ENCODE measurements at places on chromosomes 16 and 17.

GRCh38 chr17:1808644-1809043, 21.1 kb downstream of the SMYD4 start:
- no peak for DNase-seq

- no peak for DNase-seq
Measured at GRCh38 chr16:64287655-64288528, 834.0 kb downstream of the CDH11 start.

DNA sequence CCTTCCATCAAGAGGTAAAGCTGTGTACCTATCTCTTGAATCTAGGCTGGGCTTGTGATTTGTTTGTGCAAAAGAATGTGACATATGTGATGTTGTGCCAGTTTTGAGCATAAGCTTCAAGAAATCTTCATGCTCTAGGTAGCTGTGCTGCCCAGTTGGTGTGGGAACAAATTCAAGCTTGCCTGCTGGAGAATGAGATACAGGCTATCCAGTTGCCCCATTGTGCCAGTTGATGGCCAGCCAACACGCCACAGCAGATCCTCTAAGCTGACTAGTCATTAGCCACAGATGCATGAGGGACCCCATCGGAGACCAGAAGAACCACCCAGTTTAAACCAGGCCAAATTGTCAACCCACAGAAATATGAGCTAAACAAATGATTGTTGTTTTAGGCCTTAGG, 180.5 kb upstream of the MPHOSPH6 start:
- DNase-seq = no peak

GRCh38 chr16:4131621-4132020, 15.4 kb upstream of the ADCY9 start:
- DNase-seq = no peak

GRCh38 chr16:66357523-66357928, 9.0 kb upstream of the CDH5 start:
- no peak for DNase-seq

GRCh38 chr17:33976831-33977230, 278.3 kb upstream of the CCL2 start:
- no peak for DNase-seq

GRCh38 chr16:55282441-55282840, 41.6 kb upstream of the IRX6 start:
- no peak for DNase-seq

- DNase-seq = no peak
Measured at GRCh38 chr16:17372386-17372785, 98.4 kb downstream of the XYLT1 start.

DNA sequence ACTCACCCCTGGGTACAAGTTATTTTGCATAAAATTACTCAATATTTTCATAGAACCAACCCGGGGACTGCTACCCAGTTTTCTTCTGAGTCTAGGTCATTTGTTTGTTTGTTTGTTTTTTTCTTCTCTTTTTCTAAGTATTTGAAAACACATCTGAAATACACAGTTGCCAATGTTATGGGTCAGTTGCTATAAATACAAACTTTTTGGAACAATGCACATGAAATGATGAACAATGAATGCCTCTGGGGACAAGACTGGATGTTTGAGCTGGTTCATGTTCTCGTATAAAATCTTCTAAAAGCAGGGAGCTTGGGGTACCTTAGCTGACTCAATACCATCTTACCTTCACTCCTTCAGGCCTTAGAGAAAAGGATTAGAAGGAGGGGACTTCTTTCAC, 30.5 kb downstream of the TMEM238L start:
- no peak for DNase-seq

DNA sequence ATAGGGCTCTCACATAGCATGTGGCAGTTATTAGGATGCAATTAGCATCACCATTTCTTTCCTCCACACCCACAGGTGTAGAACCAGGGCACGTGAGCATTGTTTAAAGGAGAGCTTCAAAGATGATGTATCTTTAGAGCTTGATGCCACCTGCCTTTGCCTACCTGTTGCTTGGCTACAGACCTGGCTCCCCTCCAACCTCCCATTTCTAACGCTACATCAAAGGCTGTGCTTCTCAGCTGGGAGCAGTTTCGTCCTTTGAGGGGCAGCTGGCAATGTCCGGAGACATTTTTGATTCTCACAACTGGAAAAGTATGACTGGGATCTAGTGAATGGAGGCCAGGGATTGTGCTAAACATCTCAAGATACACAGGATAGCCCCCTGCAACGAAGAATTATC, 78.5 kb upstream of the CLEC3A start:
- DNase-seq = no peak

DNA sequence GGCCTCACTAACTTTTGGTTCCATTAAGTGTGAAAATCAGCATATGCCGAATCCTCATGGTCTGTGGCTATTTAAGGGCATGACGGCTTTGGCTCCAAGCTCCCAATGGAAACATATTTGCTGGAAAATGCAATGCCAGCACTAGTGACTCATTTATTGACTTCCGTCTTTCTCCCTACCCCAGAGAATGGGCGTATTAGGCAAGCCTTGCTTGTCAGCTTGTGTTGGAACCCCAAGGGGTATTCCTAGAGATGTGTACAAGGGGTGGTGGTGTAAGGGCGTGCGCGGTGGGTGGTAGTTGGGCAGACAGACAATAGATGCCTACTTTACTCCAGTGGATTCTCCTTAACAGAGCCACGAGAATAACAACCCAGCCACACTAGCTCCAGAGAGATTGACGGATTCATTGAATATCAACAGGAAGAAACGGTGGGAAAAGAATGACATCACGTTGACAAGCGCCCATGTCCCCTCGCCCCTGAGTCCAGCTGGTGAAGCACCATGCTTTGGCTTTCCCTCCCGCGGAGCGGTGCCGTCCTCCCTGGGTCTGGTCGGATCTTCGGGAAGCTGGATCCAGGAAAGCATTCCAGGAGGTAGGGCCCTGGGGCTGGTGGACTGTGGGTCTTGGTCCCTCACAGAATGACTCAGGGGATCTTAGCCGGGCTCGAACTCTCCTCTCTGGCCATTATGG, 10.3 kb downstream of the CD300LB start:
- DNase-seq = no peak

DNA sequence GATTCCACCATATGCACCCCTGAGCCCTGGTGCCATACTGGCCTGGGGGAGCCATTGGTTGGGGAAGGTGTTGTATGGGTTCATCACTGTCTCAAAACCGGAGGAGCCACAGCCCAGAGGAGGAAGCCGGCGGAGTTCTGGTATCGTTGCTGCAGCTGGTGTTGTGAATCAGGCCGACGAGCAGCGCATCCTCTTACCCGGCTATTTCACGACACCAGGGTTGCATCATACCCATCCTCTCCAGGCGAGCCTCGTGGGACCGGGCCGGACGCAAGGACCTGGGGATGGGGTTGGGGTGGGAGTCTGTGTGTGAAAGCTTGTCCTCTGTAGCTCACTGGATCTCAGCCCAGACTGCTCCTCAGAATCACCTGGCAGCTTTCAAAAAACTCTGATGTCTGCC, 6.6 kb upstream of the SLC12A3 start:
- DNase-seq = no peak

GRCh38 chr16:81756615-81757356, 22.3 kb upstream of the PLCG2 start:
- no peak for DNase-seq

DNA sequence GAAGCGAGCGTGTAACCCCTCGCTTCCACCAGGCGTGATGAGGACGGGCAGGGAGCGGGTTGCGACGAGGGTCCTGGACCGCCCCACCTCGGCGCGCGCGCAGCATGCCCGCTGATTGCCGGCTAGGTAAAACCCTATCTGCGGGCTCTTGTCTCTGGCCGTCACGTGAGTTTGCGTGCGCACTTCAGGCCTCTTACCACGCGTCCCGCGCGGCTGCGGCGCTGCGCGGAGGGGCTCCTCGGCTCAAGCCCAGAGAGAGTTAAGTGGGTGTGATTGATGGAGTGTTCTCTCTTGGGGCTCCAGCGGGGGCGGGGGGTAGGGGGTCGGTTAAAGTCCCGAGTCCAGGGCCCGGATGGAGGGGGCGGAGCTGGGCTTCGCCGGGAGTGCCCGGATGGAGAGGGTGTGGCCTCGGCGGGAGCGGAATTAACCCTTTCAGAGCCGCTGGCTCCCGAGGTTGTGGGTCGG, 7.9 kb downstream of the KDM6B start:
- DNase-seq = no peak

DNA sequence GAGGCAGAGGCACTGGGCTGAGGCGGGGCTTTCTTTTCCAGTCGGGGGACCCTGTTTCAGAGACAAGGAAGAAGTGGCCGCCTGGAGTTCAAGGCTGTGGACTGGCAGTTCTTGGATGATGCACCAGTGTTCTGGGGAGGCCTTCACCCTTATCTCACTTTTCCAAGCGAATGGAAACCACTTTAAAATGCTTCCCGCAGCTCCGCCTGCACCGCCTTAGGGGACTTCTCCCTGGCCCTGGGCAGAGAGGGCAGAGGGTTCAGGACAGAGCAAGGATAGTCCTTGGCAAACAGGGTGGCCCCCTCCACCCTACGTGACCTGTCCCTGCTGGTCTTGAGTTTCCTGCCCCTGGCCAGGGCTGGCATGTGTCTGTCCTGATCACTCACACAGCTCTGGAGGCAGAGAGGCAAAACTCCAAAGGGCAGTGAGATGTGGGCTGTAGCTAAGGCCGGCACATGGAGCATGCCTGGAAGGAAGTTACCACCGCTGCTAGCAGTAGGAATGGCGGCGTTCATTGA, 20.6 kb downstream of the RTN4RL1 start:
- DNase-seq = no peak

- no peak for DNase-seq
Measured at GRCh38 chr17:80437532-80437931, 22.6 kb downstream of the ENDOV start.

DNA sequence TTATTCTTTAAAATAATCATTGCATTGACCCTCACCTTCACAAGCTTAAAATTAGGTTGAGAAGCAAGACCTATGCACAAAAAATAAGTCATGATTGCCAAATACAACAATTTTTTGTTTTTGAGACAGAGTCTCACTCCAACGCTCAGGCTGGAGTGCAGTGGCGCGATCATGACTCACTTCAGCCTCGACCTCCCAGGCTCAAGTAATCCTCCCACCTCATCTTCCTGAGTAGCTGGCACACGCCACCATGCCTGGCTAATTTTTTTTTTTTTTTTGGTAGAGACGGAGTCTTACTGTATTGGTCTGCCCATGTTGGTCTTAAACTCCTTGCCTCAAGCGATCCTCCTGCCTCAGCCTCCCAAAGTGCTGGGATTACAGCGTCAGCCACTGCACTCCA, 24.2 kb downstream of the ZNF652 start:
- DNase-seq = no peak

DNA sequence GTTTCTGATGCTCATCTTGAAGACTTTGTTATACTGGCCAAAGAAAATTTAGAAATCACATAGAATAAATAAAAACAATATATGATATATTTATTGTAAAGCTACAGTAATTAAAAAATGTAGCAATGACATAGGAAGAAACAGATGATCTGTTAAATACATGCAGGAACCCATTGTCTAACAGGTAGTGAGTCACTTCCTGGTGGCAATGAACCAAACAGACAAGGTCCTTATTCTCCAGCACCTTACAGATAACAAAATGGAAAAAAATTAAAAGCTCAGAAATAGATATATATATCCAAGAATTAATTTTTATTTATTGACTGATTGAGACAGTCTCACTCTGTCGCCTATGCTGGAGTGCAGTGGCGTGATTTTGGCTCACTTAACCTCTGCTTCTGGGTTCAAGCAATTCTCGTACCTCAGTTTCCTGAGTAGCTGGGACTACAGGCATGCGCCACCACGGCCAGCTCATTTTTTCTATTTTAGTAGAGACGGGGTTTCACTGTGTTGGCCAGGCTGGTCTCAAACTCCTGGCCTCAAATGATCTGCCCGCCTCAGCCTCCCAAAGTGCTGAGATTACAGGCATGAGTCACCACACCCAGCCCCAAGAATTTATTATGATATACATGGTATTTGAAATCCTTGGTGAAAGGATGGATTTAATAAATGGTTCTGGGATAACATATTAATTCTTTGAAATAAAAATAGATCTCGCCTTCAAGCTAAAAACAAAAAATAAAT, 7.5 kb downstream of the NETO2 start:
- DNase-seq = no peak

- DNase-seq = no peak
Measured at GRCh38 chr17:65061646-65062045, 5.1 kb upstream of the GNA13 start.

DNA sequence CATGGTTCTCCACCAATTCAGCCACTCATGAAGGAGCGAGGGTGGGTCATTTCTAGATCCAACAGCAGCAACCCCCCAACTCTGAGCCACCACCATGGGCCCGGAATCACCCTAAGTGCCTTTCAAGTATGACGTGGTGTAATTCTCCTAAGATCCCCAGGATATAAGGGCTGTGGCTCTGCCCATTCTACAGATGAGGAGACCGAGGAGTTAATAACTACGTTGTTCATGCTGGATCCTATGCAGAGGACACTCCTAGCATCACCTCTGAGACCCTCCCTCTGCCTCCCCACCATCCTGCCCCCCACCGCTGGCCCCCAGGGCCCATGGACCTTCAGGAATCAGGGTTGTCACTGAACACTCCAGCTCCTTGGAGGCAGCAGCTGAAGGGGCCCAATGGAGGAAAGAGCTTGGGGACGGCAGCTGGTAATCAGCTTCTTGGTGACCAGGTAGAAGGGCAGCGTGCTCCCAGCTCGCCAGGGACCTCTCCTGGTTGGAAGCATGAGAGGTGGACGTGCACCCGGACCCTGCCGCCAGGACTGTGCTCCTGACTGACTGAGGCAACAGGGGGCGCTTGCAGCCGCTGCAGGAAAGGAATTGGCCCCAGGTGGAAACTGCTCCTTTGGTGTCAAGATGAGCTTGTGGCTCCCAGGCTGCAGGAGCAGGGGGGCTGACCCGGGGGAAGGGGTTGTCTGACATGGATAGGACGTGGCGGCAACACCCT, 28.2 kb upstream of the CACNG1 start:
- DNase-seq = no peak

- DNase-seq = no peak
Measured at GRCh38 chr17:41010441-41010840, 1.5 kb upstream of the KRTAP3-1 start.

- DNase-seq = no peak
Measured at GRCh38 chr17:33229499-33229898, 63.6 kb downstream of the ASIC2 start.

DNA sequence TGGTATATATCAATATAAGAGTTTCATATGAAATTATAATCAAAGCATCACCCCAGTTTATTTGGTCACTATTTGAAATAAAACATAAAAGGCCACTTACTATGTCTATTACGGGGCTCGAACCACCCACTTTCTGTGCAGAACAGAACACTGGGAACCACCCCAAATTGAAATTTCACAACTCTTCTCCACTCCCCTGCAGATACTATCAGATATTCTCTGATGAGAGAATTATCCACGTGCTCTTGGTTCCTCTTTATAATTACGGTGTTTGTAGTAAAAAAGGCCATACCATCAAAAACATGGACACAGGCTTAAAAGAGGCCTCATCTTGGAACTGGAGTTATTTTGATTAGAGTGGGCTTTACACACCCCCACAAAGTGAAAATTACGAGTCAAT, 82.8 kb downstream of the WDR59 start:
- DNase-seq = no peak

GRCh38 chr16:73546341-73546845, 498.5 kb upstream of the ZFHX3 start:
- no peak for DNase-seq
